H7 (cell line): ENCODE measurements at places on chromosomes 4 and X. TPM values are rescaled to one million over a fixed set of nuclear protein-coding genes. Genes with fewer than 3 reads are reported as not detected.

- DNase-seq = no peak
Observed at GRCh38 chr4:133129237-133129636, 19.9 kb upstream of the PCDH10 start.

The LRIT3 gene
- total RNA-seq = 0.07 and 0.14 TPM in 2 replicates

The ANAPC4 gene
- 20.6 and 27.9 TPM in 2 replicates for total RNA-seq

DNA sequence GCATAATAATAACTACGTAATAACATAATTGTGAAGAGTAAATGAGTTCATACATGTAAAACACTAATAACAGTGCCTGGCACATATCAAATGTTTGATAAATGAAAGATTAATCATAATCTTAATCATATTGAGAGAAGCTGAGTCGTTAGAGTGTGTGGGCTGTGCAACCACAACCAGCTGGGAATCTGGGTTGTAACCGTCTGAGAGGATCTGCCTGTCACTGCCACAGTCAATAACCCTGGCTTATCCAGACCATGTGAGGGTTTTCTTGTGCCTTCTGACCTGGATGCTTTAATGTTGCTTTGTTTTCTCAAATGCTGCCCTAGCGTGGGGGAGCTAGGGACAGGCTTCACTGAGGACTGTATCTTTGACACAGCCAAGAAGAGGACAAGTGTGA lies 73.9 kb downstream of the TRPC5 start:
- no peak for DNase-seq

The BEND2 gene
- total RNA-seq = not detected in 2 replicates

The NAP1L2 gene
- 12.2 and 12.5 TPM in 2 replicates for total RNA-seq

GRCh38 chrX:63922221-63922620 lies 137.2 kb upstream of the ARHGEF9 start:
- no peak for DNase-seq

The DSPP gene
- not detected in 2 replicates for total RNA-seq

GRCh38 chr4:151567056-151567455 lies 158.1 kb downstream of the FHIP1A start:
- no peak for DNase-seq

The GAGE12F gene
- not detected in 2 replicates for total RNA-seq

DNA sequence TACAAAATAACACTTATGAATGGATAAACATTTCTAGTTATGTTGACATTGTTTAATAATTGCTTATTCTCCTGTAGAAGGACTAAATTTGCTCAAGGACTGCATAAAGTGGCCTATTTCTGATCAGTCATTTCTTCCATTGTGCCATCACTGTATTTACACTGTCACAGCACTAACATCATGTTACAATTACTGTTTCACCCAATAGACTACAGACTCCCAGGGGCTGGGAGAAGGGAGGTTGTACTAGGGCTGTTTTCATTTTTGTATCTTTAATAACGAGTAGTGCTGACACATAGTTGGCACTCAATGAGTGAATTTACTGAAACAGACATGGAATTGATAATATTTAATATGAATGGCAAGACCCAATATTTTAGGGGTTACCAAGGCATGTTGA lies 139.5 kb downstream of the SLC10A7 start:
- DNase-seq = no peak

- no peak for DNase-seq
Observed at GRCh38 chr4:36316607-36317006, 35.2 kb downstream of the DTHD1 start.

DNA sequence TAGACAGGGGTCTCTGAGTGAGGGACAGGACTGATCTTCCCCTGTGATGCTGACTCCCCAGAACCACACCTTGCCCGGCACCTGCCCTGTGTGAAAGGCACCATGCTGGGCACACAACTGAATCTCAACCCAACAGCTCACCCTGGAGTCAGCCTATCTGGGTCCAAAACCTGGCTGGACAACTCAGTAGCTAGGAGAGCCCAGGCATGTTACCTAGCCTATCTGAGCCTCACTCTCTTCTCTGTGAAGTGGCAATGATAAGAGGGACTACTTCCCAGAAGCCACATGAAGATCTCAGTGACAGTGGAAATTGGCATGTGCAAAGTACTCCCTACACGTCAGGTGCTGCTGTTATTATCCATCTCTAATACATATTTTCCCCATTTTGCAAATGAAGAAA lies 44.8 kb upstream of the PPP2R2C start:
- DNase-seq = no peak

DNA sequence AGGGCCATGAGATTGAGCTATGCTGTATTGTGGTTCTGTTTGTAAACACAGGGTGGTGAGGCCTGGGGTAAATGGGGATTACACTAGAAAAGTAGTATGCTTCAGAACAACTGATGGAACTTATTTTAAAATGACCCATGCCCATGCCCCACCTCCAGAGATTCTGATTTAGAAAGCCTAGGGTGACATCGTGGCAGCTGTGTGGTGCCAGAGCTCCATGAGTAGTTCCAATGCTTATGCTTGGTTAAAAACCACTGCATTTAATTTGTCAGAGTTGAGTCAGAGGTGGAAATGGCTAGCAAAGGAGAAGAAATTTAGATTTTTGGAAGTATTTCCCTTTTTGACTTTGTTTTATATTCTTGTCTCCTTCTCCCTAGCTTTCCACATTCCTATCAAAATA lies 63.4 kb upstream of the PDE5A start:
- DNase-seq = no peak

The NKX1-1 gene
- not detected in 2 replicates for total RNA-seq

DNA sequence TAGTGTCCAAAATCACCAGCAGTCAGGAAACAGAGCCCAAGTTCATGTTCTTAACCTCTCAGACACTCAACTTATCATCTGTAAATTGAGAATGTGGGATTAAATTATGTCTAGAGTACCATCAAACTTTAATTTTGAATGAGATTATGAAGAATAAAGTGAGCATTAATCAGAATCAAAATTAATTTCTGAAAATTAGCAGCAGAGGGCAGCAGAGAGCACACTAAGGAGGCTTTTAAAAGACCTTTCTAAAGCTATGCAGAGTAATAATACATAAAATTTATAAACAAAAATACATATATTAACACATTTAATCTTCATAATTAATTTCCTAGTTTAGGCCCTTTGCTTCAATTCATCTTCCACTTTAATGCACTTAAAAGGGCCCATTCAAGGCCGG lies 7.1 kb downstream of the TASL start:
- no peak for DNase-seq

DNA sequence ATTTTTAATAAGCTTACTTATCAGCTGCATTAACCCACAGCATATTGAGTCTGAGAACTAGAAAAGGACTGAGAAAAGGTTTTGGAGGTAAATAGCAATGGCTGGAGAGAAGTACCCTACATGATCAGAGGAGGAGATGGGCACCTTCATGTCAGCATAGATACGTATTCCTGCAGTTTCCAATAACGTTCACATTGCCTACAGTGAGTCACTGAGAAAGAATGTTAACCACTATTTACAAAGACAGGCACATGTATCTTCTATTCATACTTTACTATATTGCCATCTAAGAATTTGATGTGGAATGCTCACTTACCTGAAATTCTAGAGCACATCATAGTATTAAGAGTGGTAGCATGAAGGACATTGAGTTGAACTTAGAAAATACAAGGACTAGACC lies 92.5 kb downstream of the TLL1 start:
- DNase-seq = no peak

DNA sequence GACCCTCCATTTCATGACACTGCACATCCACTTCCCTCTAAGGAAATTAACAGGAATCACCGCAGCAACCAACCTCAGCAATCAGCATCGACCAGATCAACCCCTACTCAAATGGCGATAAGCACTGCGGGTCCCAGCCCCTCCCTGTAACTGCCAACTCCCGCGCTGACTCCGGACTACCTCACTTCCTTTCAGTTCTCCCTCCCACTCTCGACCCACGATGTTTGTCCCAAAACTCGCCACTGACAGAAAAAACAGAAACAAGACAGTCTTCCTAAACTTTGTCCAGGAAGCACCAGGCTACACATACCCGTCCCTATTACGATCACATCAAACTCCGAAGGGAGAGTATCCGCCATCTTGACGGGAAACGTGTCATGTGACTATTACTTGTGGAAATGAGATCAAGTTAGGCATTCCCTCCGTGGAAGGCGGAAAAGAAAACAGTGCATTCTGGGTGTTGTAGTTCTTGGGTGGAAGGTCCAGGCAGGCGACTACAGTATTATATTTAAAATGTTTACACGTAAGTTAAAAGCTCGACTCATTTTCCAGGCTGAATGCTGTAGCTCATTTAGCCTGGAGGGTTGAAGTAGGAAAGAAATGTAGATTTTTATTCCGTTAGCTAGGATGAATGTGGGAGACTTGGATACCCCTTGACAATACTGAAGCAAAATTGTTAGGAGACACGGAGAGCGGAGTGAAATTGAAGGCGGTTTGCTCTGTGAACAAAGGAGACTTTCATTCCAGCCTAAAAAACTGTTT lies at the start of gene CHM:
CHM (minus strand) TSS at position 385 of the 762 bp plus-strand sequence; CDS start at position 359, 26 bp downstream.
- DNase-seq = peak; percentile 46

- DNase-seq = no peak
Observed at GRCh38 chrX:20498851-20499635, 232.3 kb upstream of the RPS6KA3 start.

The ZMAT1 gene
- total RNA-seq = 0.87 and 3.3 TPM in 2 replicates

DNA sequence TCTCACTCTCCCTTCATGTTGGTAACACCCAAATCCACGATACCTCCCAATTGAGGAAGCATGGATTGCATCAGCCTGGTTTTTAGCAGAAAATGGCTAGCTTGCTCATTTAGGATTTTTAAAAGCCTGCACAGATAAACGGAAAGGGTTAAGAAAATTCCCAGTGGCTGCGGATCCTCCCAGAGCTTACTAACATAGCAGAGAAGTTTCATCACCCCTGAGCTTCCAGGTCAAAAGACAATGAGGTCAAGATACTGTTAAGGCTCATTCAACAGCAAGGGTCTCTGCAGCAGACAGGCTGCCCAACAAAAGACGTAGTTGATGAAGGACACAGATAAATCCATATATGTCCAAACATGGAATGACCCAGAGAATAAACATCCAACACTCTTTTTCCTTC lies 220.2 kb downstream of the ASMT start:
- no peak for DNase-seq

The MAGEC3 gene
- total RNA-seq = not detected in 2 replicates

GRCh38 chr4:164989471-164989870 lies 12.0 kb upstream of the TRIM61 start:
- DNase-seq = no peak

The DIPK2B gene
- total RNA-seq = not detected in 2 replicates

The NXF2 gene
- total RNA-seq = 0.11 TPM in 1 of 2 replicates, not detected in the other

DNA sequence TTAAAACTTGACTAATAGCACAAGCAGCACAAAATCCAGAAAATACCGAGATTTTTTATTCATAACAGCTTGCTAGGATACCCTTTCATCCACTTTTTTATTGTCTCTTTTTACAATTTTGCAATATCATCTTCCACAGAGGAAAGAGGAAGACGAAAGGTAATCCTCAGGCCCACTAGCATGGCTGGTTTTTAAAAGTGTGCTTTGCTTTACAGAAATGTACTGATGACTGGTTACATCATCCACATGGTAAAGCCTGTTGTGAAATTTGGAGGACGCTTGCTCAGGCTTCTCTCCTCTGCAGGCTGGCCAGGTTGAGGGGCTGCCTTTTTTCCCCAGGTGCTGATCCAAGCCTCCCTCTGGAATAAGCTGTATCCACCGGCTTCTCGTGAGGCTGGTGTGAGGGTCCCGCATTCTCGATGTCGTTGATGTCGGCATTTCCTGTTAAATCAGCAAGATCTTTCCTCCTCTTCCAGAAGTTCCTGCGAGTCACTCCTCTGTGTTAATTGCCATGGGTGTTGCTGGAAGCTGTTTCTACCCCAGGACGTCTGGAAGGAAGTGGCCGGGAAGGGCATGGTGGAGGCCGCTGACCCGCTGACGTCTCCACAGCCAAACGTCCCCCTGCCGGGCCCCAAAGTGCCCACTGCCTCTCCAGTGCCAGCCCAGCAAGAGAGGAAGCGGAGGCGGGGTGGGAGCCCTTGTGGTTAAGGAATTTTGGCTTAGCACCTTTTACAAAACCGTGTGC lies 5.8 kb upstream of the DGKQ start:
- DNase-seq = no peak

- DNase-seq = no peak
Observed at GRCh38 chr4:56803471-56803870, 18.0 kb downstream of the SPINK2 start.

DNA sequence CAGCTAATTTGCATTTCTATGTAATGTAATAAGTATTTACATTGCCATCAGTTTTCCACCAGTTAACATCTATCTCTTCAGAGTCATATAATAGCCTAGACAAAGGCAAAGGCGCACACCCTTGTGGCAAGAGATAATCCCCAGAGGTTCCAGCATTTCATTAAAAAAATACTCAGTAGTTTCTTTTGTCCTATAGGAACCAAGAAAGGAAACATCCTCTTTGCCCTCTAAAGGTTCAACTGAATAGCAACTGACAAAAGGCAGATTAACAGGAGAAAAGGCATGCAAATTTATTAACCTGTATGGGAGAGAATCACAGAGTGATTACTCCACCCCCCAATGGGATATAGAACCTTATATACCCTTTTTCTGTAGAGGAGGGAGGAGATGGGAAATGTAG lies 48.4 kb downstream of the MAGEB17 start:
- DNase-seq = peak; percentile 60

GRCh38 chr4:68960294-68961163 lies 8.9 kb upstream of the UGT2A3 start:
- no peak for DNase-seq

DNA sequence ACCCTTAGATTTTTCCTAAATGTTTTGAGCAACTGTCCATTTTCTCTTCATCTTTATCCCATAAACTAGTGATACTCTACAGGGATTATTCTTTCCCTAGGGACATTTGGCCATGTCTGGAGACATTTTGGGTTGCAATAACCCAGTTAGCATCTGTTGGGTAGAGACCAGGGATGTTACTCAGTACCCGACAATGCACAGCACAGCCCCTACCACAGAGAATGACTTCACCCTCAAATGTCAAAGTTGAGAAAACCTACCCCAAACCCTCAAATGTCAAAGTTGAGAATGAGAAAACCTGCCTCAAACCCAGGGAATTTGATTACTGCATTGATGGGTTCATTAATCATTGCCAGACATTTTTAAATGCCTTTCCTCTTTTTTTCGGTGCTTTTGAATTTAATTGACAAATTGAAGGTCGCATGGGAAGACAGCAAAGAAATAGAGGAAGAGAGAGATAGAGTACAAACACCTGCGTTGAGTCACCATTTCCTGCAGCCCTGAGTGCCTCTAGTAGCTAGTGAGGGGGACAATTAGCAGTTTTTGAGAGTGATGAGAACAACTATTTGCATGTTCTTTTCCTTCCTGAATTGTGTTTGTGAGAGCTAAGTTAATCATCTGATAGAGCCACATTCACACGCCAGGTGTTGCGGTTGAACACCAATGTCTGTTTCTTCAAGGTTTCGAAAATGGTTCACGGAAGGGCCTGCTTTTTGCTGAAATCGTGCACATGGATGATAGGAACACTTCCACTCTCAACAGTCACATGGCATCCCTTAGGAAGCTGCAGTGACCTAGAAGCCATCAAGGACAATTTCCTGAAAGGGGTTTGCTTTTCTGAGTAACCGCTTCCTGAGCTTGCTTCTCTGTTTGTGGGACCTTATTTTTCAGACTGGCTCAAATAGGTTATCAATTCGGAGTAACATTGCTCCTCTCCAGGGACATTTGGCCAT lies 203.9 kb upstream of the VCX3A start:
- no peak for DNase-seq

GRCh38 chrX:48498374-48498809 lies 10.4 kb upstream of the PORCN start:
- DNase-seq = no peak

GRCh38 chr4:68904786-68905185 lies 46.8 kb downstream of the UGT2A3 start:
- no peak for DNase-seq

The SYP gene
- total RNA-seq = 1.7 and 1.9 TPM in 2 replicates

The ZNF518B gene
- total RNA-seq = 39.2 and 39.4 TPM in 2 replicates

GRCh38 chr4:83629945-83630721 lies 94.2 kb downstream of the GPAT3 start:
- no peak for DNase-seq
